ENCODE measurements at places on chromosomes 2 and 18.
A peak's percentile ranks its signal among the peaks of the same experiment; 100 is the strongest.

- DNase-seq = no peak
Observed at GRCh38 chr18:9661564-9661963, 46.5 kb upstream of the RAB31 start.

DNA sequence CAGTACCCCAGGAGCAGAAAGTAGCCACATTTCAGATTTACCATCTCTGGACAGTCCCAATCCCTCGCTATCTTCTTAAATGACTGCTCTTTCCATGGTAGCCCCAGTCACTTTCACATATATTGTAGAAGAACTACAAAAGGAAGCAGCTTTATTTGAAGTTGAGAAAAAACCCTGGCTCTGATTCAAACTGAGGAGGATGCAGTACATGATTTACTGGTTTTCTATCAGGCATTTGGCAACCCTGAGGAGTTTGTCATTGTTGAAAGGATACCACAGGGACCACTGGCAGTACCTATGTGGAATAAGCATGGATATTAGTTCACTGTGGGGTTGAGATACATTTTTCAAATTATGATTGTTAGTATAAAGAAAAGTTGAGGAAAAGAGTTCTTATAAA lies 640.9 kb upstream of the SETBP1 start:
- no peak for DNase-seq

DNA sequence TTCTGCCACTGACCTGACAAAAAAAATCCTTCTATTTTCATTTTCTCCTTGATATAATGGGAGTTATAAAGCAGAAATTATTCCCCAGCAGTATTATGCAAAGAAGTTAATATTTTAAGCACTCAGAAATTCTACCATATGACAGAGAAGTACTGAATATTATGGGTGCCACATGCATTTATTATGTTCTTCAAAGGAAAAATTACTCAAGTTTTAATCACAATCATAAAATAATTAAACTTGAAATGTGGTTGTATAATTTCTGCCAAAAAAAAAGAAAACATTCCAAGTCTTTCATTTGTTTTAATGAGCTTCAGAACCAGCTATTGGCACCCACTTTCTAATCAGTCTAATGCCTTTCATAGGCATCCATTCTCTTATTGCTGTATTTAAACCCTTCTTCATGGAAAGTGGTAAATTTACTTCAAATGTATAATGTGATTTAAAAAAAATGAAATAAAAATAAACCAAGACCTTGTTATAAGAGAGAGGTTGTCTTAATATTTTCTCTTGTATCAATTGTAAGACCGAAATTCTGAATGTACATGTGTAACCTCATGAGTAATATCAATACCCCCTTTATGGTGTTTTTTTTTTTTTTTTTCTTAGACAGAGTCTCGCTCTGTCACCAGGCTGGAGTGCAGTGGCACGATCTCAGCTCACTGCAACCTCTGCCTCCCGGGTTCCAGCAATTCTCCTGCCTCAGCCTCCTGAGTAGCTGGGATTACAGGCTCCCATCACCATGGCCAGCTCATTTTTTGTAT lies 302.3 kb downstream of the IRS1 start:
- DNase-seq = no peak

- DNase-seq = no peak
Observed at GRCh38 chr2:109031476-109032228, 42.6 kb upstream of the EDAR start.

- DNase-seq = no peak
Observed at GRCh38 chr18:41324934-41325333, 630.1 kb upstream of the PIK3C3 start.

- no peak for DNase-seq
Observed at GRCh38 chr2:71629771-71630453, 176.6 kb downstream of the DYSF start.

DNA sequence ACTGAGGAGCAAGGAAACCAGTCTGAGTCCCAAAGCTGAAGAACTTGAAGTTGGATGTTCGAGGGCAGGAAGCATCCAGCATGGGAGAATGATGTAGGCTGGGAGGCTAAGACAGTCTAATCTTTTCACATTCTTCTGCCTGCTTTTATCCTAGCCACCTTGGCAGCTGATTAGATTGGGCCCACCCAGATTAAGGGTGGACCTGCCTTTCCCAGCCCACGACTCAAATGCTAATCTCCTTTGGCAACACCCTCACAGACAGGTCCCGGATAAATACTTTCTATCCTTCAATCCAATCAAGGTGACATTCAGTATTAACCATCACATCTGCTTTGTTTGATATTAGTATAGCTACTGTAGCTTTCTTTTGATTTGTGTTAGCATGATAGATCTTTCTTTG lies 27.1 kb downstream of the VRK2 start:
- DNase-seq = no peak

- peak; percentile 41 for DNase-seq
Observed at GRCh38 chr2:67917332-67918054, 145.3 kb downstream of the C1D start.

DNA sequence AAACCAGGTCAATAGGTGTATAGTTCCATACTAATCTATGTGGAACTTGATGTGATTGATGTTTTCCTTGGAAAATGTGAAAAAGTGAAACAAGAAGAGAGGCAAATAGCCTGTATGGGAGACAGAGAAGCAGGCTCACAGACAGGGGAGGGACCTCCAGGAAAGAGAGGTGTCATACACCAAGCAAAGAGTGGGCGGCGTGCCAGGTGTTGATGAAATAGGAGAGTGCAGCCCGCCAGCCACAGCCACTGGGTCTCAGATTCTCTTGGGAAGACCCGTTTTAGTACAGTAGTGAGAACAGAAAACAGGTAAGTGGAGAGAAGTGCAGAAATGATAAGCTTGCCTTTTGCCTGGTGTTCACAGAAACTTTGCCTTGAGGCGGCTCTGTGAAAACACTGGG lies 301.9 kb downstream of the ZNF407 start:
- DNase-seq = no peak

DNA sequence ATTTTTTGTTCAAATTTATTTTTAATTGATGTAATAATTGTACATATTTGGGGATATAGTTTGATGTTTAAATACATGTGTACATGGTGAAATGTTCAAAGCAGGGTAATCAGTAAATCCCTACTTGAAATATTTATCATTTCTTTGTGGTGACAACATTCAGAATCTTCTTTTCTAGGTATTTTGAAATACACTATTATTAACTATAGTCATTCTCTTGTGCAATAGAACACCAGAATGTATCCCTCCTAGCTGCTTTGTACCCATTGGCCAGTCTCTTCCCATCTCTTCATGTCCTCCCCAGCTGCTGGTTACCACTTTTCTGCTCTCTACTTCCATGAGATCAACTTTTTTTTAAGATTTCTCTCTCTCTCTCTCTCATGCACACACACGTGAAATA lies 126.5 kb downstream of the ZNF407 start:
- DNase-seq = no peak

GRCh38 chr18:74378179-74378682 lies 62.6 kb downstream of the C18orf63 start:
- DNase-seq = no peak

Data from SW480 (cell line).